ENCODE measurements at places on chromosomes 1 and 21.

DNA sequence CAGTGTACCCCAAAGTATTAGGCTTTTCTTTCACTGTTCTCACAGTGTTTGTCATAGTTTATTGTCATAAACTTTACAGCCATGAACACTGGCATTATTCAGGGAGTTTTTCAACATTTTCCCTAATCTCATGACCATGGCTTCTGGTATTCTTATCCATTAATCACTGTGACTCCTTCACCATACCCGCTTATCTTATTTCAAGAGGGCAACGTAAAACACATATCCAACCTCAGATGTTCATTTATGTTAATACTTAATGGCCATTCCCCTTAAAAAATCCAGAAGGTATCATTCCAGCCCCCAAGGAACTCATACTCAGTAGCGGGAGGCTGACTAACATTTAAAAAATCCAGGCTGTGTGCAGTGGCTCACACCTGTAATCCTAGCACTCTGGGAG, 78.5 kb upstream of the RGS4 start:
- H3K4me3 ChIP-seq: no peak overlapping the region
- no peak for DNase-seq

- no peak overlapping the region for H3K4me3 ChIP-seq
- H3K27me3 ChIP-seq: no peaks in the 10 kb centered on the region
- H3K4me1 ChIP-seq: no peaks in the 10 kb centered on the region
- DNase-seq: no peak
- no peak overlapping the region for H3K27ac ChIP-seq
- no peaks in the 10 kb centered on the region for H3K36me3 ChIP-seq
Measured at GRCh38 chr1:147683163-147683763, 12.9 kb upstream of the ACP6 start.

DNA sequence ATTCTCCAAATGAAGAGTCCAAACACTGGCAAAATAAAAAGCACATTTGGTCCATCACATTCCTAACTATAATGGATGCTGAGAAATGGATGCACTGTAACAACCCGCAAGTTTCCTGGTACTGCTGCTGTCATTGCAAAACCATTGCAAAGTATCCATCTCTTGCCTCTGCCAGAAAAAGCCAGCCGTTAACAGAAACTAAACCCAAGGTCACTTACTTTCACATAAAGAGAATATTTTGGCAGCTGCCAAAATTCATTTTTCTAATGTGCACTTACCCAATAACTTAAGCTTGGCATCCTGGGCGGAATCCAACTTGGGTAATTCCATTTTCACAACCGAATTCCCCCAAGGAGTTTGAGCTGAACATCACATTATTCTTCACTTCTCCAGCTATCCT, 77.0 kb upstream of the LRRC8D start:
- no peak overlapping the region for H3K27ac ChIP-seq
- H3K4me3 ChIP-seq: no peak overlapping the region
- H3K4me1 ChIP-seq: peaks cover 13% of the 10 kb centered on the region
- no peaks in the 10 kb centered on the region for H3K36me3 ChIP-seq
- no peak for DNase-seq
- no peaks in the 10 kb centered on the region for H3K27me3 ChIP-seq

- H3K27ac ChIP-seq: no peak overlapping the region
- no peak for DNase-seq
- no peaks in the 10 kb centered on the region for H3K4me1 ChIP-seq
- H3K36me3 ChIP-seq: no peaks in the 10 kb centered on the region
- no peak overlapping the region for H3K4me3 ChIP-seq
Measured at GRCh38 chr21:42413500-42413899, 9.8 kb downstream of the UBASH3A start.

DNA sequence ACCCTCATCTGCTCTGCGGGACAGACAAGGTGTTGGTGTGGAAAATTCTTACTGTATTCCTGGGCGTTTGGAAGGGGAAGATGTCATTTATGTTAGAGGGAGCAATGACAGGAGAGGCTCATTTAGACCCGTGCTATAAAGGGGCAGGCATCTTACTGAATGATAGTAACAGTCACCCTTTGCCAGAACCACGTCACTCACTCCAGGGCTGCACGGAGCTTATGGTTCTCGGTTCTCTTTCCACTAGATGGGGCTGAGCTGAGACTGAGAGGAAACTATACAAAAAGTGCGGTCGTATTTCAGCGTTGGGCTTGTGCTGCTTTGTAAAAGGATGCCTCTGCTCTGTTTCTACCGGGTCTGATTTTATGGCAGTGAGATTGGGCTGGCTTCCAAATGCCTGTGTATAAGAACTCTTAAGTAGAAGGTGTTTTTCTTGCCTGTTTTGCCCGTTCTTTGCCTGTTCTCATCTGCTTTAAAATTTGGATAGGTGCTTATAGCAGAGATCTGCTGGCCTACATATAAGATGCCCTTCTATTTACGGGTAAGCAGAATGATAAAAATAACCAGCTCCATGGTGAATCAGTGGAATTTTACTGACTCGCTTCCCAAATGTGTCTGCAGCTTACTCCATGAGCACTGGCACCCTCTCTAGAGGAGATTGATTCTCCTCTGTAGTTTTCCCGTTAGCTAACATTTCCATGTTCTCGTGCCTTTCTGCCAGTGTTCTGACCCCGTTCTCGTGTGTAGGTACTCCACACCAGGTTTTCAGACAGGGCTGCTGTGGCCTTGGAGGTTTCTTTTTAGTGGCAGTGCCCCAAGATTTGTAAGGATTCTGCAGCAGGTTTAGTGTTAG, 55.9 kb downstream of the MRPS6 start:
- DNase-seq: no peak
- H3K27me3 ChIP-seq: no peaks in the 10 kb centered on the region
- H3K36me3 ChIP-seq: peaks cover 5% of the 10 kb centered on the region
- H3K4me1 ChIP-seq: peaks cover 36% of the 10 kb centered on the region

GRCh38 chr1:240663169-240663879, 51.4 kb upstream of the GREM2 start:
- no peak overlapping the region for H3K27ac ChIP-seq
- no peaks in the 10 kb centered on the region for H3K27me3 ChIP-seq
- no peaks in the 10 kb centered on the region for H3K36me3 ChIP-seq
- no peaks in the 10 kb centered on the region for H3K4me1 ChIP-seq
- H3K4me3 ChIP-seq: no peak overlapping the region
- no peak for DNase-seq
